ENCODE measurements at places on chromosomes 13 and 19.
A peak's percentile ranks its signal among the peaks of the same experiment; 100 is the strongest.

DNA sequence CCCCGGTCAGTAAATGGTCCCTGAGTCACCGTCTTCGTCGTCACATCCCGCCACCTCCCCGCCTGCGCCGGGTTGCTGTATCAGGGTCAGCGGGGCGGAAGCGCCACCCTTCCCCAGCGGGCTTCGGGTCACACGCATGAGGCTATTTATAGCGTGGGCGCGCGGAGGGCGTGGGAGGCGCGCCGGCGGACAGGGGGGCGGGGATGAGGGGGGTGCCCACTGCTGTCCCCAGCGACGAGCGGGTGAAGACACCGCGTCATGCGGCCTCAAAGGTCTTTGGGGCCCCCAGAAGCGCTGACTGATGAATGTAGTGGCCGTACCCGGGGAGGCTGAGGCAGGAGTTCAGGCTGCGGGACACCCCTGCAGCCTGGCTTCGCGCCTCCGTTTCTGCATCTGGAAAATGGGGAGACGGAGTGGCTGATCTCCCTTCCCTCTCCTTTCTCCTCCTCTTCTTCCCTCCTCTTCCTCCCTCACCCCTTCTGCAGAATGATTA lies 7.9 kb downstream of the UNC13A start:
- DNase-seq: peak; percentile 79

GRCh38 chr13:48096670-48097069 lies 1.8 kb upstream of the MED4 start:
- no peak for DNase-seq

GRCh38 chr13:79030513-79030912 lies 371.6 kb upstream of the OBI1 start:
- no peak for DNase-seq

DNA sequence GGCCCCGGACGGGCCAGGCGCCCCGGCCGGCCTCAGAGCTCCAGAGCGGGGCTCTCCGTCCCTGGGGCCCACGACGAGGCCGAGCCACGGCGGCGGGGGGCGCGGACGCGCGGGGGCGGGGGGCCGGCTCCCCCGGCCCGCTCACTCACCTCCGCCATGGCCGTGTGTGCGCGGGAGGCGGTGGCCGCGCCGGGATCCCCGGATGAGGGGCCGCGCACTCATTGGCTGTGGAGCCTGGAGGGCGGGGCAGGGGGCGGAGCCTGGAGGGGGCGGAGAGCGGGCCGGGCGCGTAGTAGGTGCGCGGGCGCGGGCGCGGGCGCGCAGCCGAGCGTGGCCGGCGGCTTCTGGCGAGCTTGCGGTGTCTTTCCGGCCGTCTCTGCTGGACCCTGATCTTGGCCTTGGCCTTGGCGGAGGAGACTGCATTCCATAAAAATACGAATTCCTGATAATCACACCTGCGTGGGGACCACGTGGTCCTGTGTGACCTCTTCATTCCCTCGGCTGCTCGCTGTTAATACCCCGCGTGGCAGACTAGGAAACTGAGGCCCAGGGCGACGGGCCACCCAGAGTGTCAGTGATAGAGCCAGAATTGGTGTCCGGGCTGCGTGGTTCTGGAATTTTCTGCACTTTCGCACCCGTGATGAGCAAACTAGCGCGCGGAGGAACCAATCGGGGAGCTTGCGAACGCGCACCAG lies at the start of gene MIER2:
Gene MIER2 (minus strand): TSS at position 172 of the 695 bp plus-strand sequence. CDS start 14 bp downstream, at position 158.
- DNase-seq: peak; percentile 100

DNA sequence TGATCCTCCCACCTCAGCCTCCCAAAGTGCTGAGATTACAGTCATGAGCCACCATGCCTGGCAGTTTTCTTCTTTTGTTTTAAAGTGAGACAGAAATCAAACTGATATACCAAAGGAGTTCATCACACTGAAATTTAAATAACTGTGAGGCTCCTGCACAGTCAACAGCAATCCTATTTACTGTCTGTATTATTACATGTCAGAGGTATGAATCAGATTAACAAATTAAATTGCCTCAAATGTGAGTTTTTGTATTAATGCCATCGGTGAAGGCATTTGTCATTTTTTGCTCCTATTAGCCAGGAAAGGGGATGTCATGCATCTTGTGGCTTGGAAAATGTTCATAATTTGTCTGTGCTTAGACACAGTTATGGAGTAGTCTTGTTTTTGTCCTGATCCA lies 20.4 kb downstream of the DCT start:
- DNase-seq: no peak

- DNase-seq: no peak
Observed at GRCh38 chr13:20171364-20171763, 10.5 kb upstream of the GJA3 start.

- no peak for DNase-seq
Observed at GRCh38 chr19:51019544-51019925, at the start of gene KLK10. Gene KLK10, minus strand, starts transcription at chr19:51019709. Its CDS starts 579 bp downstream, at chr19:51019130.

GRCh38 chr13:75621147-75621546 lies 15.0 kb upstream of the LMO7 start:
- DNase-seq: peak; percentile 62

- peak; percentile 42 for DNase-seq
Observed at GRCh38 chr13:60351326-60351725, 45.7 kb upstream of the TDRD3 start.

DNA sequence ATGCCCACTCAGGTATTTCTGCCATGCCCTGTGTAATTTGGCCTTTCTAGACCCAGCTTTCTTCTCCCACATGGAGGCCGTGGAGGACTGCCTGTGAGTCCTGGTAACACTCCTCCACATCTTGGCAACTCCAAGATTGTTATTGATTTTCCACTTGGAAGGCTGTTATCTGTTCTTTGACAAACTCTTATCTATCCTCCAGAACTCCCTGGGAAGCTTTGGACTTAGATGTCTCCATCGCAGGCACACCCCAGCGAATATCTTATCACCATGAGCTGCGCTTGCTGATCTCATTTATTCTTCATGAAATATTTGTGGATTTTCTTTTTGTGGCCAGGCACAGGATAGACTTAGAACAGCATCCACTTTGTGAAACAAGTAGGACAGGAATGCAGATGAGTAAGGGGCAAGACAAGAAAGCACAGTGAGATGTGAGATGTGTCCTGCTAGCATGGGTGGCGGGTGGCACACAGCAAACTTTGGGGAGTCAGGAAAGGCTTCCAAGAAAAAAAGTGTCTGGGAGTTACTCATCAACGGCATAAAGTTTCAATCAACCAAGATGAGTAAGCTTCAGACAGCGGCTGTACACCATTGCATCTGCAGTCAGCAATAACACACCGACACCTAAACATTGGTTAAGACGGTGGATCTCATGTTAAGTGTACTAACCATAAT lies 84.5 kb upstream of the IRS2 start:
- DNase-seq: peak; percentile 16

- no peak for DNase-seq
Observed at GRCh38 chr13:114151565-114152284, 19.3 kb upstream of the RASA3 start.

GRCh38 chr19:38666663-38667511 lies 19.4 kb downstream of the ACTN4 start:
- peak; percentile 41 for DNase-seq

DNA sequence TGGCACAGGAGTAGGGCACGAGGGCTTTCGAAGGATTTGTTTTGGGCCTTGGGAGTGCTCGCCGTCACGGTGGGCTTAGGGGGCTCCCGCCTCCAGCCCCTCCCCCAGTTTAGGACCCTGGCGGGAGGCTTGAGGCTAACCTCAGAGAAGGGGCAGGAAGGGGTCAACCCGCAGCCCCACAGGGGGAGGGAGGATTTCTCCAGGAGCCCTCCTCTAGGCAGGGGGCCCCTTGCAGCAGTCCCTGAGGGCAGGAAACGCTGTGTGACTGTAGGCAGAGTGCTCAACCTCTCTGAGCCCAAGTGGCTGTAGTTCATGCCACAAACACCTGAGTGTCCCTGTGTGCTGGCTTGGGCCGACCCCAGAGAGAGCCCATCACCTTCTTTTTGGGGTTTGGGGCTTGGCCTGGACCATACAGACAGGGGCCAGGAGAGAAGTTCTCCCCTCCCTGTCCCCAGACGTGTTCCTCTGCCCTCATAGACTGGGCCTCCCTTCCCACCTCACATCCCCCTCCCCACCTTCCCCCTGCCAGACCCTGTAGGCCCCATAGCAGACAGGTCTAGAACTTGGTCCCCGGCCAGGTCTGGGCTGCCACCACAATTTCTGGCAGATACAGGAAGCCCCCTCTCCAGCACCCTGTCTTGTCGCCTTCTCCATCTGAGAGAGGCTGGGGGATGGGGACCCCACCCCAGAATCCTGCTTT lies 8.1 kb downstream of the ISYNA1 start:
- DNase-seq: no peak

- DNase-seq: no peak
Observed at GRCh38 chr19:45150180-45150579, 10.6 kb downstream of the NKPD1 start.

- peak; percentile 53 for DNase-seq
Observed at GRCh38 chr19:45075301-45076028, 813 bp downstream of the ZNF296 start.

GRCh38 chr19:43644181-43644580 lies 4.5 kb upstream of the CADM4 start:
- DNase-seq: no peak

DNA sequence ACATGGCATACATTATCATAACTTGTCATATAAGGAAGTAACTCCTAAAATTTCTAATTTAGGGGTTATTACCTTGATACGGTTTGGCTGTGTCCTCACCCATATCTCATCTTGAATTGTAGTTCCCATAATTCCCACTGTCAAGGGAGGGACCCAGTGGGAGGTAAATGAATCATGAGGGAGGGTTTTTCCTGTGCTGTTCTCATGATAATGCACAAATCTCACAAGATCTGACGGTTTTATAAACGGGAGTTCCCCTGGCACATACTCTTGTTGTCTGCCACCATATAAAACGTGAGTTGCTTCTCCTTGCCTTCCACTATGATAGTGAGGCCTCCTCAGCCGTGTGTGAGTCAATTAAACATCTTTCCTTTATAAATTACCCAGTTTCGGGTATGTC lies 76.0 kb downstream of the ZDHHC20 start:
- DNase-seq: no peak

DNA sequence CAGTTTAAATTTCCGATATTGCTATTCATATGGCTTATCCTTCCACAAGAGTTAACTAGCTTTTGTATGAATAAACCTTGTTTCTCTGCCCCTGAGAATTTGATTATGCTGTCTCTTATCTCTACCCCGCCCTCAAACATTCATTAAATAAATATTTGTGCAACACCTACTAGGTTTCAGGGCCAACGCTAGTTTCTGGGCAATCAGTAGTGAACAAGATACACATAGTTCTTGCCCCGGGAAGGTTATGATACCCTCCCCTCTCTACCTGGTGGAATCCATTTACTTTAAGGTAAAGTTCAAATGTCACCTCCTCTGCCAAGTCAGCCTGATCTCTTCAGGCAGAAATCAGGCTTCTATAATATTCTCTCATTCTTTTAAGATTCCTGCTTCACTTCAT lies 16.6 kb upstream of the USP12 start:
- no peak for DNase-seq
